ENCODE measurements at places on chromosomes 12 and 14.

- DNase-seq, result no peak
These were observed 15.0 kb upstream of the ETFBKMT start for GRCh38 chr12:31644536-31644935.

DNA sequence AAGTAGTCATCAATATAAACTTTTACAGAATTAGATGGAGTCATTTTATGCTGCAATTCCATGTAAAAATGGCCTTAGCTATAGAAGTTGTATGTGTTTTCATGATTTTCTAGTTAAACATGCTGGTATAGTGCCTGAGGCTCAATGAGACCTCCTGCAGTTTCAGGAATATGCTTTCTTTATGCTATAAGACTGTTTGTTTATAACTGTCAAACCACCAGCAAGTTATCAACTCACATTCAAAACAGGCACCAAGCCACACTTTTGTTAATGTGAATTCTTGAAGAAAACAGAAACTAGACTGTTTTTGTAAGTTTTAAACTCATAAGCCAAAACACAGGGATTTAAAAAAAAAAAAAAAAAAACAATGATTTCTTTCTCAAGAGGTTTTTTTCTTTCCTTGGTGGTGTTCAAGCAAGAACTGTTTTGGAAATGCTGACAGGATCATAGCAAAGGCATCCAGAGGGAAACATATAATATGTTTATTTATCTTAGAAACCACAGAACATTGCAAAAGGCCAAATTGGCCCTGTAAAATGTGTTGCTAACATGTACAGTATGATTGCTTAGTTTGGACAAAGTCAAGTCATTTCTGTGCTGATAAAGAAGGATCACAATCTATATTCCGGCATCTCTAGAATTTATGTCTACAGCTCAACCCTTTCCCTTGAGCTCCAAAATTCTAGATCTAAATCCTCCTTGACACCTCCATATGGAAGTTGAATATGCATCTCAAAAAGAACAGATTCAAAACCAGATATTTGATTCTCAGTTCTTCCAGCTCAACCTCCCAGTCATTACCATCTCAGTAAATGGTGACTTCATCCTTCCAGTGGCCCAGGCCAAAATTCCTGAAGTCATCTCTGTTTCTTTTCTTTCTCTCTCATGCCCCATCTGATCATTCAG lies 29.0 kb upstream of the LUM start:
- no peak for DNase-seq

GRCh38 chr12:9221483-9221882 lies 13.3 kb upstream of the PZP start:
- no peak for DNase-seq

GRCh38 chr14:89748004-89748403 lies 206.5 kb downstream of the EFCAB11 start:
- DNase-seq, result no peak

All from H1 (cell line).